Cardiac fibroblast (primary cell): ENCODE measurements at places on chromosomes 6 and 20.

GRCh38 chr6:36850021-36850420 lies 10.8 kb upstream of the CPNE5 start:
- no peak for DNase-seq

DNA sequence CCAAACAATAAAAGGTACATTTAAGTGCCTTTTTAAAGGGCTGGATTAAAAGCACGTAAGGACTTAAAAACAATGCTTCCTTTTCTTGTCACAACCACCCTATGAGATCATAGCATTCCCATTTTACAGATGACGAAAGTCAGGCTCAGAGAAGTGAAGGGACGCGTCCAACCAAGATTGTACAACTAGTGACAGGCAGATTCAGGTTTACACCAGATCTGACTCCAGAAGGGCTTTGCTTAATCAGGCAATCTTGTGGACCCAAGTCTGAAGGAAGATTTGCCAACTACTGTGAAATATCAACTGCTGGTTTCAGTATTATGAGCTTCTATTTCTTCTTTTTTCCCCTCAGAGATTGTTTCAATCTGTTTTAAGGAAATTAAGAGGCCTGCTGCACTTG lies 877 bp downstream of the ENPP4 start:
- DNase-seq, result no peak

DNA sequence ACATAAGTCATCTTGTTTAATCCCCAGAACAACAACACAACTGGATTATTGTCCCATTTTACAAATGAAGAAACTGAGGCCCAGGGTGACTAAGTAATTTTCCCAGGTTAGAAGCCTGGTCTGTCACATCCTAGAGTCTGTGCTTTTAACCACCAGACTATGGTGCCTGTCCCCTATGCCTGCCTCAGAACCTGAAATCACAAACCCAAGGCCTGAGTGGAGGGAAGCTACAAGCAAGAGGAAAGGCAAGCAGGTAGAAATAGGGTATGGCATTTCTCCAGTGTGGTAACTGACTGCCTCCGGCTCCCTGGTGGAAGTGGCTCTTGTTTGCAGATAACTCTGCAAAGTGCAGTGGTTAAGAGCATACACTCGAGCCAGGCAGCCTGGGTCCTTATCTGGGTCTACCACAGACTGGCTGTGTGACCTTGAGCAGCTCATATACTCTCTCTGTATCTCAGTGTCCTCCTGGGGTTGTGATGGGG lies 2.5 kb downstream of the TMEM63B start:
- no peak for DNase-seq

GRCh38 chr6:164379795-164380194 lies 929.6 kb downstream of the C6orf118 start:
- peak; percentile 53 for DNase-seq

- DNase-seq, result no peak
Measured at GRCh38 chr20:49824206-49824605, 11.6 kb downstream of the SLC9A8 start.

GRCh38 chr6:150068151-150068550 lies 770 bp downstream of the ULBP3 start:
- no peak for DNase-seq

DNA sequence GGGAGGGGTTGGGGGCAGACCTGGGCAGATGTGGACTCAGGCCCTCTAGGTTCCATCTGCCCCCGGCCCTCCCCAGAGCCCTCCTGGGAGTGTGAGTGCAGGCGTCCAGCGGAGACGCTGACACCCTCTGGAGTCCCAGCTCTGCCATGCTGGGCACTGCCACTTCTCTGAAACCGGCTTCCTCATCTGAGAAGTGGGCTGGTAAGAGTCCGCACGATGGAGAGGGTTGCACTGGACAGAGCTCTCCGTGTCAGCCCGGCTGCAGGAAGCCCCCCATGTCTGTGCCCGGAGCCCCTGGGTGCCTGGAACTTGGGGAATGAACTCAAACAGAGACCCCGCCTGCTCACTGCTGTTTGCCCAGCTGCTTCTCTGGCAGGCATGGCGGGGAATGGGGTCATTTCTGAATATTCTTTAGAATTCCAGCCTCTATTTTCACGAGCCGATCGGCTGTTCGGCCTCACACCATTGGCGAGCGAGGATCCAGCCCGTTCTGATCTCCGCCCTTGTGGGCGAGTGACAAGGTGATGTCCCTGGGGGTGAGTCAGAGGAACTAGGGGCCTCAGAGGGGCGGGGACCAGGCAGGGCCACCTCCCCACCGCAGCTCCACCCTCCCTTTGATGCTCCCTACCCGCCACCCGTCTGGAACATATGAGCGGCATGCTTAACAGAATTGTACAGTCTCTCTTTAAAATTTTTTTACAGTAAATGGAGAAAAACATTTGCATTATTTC lies 47.8 kb upstream of the GATA5 start:
- no peak for DNase-seq

DNA sequence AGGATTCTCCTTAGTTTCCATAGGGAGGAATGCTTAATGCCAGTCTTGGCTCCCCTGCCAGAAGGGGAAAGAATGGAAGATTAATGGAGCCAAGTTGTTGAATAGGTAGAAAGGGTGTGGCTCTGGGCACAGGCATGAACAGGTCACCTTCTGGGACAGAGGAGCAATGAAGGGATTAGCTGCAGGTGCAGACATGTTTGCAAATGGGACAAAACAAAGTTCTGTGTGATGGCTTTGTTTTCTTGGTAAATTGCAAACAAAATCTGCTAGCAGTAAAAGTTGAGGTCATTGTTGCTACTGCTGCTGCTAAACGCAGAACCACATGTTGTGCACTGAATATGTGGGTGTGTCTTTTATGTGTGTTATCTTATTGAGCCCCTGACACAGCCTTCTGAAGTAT lies 93.3 kb downstream of the PERP start:
- DNase-seq, result no peak

DNA sequence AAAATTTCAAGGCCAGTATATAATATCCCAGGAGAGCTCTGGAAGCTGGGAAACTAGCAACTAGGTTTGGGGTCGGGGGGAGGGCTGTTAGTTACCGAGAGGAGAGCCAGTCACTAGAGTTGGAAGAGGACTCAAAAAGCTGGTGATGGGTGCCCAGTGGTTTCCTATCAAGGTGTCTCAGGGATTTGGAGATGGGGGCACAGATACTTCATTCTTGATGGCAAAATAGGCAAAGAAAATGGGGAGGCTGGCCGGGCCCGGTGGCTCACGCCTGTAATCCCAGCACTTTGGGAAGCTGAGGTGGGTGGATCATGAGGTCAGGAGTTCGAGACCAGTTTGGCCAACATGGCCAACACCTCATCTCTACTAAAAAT lies 805 bp downstream of the PHF1 start:
- DNase-seq, result no peak

DNA sequence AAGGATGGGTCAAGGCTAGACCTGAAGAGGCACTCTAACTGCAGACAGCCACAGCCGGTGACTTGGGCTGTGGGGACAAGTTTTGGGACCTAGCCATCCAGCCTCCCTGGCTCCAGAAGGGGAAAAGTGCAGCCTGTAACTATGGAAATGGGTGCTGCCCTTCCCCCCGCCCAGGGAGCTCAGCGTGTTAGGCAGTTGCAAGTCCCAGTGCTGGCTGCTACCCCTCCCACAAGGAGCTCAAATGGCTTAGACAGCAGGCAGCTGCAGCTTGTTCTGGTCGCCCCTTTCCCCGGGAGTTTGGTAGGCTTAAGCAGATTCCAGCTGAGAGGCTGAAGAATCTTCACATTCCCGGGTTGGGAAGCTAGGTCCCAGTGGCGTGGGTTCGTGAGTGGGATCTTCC lies 162.6 kb downstream of the FAM83B start:
- no peak for DNase-seq

- peak; percentile 52 for DNase-seq
Measured at GRCh38 chr6:24489881-24490280, 503 bp upstream of the GPLD1 start.
